ENCODE measurements at places on chromosomes 12 and 14. TPM values are rescaled to one million over a fixed set of nuclear protein-coding genes. Genes with fewer than 3 reads are reported as not detected.

Gene MYH6
- total RNA-seq, result not detected

Gene FLRT2
- total RNA-seq, result 531 TPM

Gene MTA1
- 62.4 TPM for total RNA-seq

Gene RND1
- total RNA-seq, result 5.5 TPM

Gene FOXG1
- not detected for total RNA-seq

Gene SYCP3
- not detected for total RNA-seq

Measured in bladder microvascular endothelial cell (primary cell).